Cardiac septum (tissue), 1 donor: ENCODE measurements at places on chromosomes 16 and 17.

DNA sequence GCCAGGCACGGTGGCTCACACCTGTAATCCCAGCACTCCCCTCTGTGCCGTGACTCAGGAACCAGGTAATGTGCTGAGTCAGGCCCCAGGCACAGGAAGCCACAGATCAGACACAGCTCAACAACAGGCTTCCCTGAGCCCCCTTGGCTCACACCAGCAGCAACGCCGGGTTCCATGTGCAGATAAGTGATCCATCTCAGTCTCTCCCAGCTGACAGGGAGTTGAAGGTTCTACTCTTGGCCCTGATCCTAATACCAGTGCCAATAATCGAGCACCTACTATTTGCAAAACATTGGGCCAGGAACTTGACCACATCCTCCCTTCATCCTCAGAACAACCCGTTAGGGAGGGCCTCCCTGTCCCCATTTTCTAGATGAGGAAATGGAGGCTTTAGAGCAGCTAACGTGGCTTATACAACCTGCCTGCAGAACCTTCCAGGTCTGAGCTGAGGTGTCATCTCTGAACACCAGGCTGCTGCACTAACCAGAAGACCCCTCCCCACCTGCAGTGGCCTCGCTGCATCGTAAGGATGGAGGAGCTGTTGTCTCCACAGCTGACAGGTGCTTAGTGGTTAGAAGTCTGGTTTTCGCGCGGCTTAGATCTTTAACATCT lies 64.8 kb upstream of the AMZ2 start:
- DNase-seq: no peak

- DNase-seq: no peak
These were observed 696.9 kb downstream of the WWOX start for GRCh38 chr16:78796221-78796866.

- no peak for DNase-seq
These were observed 52.5 kb upstream of the DHX40 start for GRCh38 chr17:59512844-59513385.

GRCh38 chr17:50272711-50273653 lies 1.3 kb upstream of the TMEM92 start:
- DNase-seq: peak; percentile 85

DNA sequence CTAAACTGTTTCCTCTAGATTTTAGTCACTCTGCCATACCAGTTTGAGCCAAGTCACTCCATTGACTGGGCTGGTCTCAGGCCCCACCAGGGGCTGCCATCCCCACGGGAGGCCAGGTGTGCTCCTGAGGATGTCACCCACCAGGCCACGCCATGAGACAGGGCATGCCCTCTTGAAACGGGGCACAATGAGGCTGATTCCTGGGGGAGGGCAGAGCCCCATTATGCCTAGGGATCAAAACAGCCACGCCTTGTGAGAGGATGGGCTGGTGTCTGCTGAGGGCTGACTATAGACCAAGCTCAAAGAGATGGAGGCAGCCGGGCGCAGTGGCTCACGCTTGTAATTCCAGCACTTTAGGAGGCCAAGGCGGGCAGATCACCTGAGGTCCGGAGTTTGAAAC lies 21.5 kb downstream of the GINS2 start:
- no peak for DNase-seq

DNA sequence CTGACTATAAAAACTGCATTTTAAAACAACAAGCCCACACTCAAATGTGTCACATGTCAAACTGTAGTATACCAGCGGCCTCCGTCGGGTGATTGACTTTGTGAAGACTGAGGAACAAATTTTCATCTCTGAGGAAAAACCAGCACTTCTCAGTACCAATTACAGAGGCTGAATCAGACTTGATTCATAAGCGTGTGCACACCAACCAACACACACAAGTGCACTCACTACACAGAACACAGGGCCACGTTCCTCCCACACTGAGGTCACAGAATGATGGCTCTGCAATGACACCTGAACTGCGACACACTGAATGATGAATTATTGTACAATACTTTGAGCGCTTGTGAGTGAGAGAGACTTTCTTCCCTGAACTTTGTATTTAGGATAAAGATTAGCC lies 29.6 kb downstream of the XPO6 start:
- no peak for DNase-seq
